Activated naive CD4-positive, alpha-beta T cell (primary cell): ENCODE measurements at places on chromosomes 6 and 20.

DNA sequence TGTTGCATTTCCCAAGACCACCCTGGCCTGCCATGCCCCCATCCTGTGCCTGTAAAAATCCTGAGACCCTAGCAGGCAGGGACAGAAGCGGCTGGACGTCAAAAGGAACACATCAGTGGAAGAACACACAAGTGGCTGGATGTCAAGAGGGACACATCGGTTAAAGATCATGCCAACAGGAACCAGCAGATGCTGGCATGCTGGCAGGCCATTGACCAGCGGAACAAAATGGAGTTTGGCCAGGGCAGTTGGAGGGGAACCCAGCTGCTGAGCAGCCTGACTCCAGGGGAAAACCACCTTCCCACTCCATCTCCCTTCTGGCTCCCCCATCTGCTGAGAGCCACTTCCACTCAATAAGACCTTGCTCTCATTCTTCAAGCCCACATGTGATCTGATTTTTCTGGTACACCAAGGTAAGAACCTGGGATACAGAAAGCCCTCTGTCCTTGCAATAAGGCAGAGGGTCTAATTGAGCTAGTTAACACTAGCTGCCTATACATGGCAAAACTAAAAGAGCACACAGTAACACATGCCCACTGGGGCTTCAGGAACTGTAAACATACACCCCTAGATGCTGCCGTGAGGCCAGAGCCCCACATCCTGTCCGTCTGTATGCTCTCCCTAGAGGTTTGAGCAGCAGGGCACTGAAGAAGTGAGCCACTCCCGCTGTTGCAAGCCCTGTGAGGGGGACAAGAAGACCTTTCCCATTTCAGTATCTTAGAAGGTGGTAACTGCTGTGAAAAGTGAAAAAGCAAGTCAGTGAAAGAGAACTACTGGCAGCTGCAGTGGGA, 4.2 kb upstream of the TSBP1 start:
- DNase-seq: no peak

DNA sequence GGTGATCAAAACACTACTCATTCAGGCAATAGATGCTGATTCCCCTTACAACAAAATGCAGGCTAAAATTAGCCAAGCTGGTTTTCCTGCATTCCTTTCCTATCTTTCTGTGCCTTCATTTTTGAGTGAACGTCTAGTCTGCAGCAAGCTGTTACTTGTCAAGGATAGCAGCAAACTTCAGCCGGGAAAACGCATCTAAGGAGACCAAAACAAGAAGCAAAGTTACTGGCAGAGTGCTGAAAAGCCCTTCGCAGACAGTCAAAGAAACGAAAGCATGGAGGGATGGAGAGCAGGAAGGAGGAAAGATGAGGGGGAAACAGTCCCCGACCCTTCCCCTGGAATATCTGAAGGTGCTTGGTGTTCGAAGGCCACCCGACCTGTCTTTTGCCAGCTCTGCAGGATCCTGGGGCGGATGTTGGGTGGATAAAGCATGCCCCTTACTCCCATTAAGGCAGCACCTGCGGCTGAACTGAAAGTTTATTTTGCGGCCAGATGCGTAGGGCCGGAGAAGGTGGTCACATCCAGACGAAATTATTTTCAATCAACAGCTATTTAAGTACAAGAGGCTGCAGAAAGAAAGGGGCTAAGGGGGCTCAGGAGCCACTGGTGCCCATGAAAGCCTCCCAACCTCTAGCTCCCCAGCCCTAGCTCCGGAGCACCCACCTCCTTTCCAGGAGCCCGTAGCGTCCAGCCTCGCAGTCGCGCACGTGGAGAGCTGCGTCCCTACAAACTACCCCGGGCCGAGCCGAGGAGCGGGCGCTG, 538 bp downstream of the FERMT1 start:
- no peak for DNase-seq

GRCh38 chr6:47083586-47084047, 41.5 kb upstream of the ADGRF1 start:
- DNase-seq: no peak

- no peak for DNase-seq
Observed at GRCh38 chr20:39045676-39046075, 83.5 kb downstream of the DHX35 start.

DNA sequence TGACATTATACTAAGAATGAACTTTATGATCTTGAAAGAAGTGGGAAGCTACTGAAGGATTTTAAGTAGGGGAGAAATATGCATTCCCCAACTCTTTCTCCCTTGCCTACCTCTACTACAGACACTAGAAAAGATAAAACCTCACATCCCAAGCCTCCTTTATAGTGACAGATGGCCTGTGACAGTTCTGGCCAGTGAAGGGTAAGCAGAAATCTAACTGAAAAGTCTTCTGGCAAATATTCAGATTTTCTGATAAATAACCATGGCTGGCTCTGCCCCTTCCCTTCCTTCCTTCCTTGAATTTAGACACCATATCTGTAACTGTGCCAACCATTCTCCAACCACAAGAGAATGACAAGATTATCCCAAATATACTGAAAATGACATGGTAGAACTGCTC, 10.2 kb upstream of the BEND6 start:
- no peak for DNase-seq

GRCh38 chr20:52240802-52241201, 49.2 kb upstream of the ZFP64 start:
- no peak for DNase-seq

GRCh38 chr6:107032051-107032450, 4.1 kb downstream of the MTRES1 start:
- DNase-seq: no peak

DNA sequence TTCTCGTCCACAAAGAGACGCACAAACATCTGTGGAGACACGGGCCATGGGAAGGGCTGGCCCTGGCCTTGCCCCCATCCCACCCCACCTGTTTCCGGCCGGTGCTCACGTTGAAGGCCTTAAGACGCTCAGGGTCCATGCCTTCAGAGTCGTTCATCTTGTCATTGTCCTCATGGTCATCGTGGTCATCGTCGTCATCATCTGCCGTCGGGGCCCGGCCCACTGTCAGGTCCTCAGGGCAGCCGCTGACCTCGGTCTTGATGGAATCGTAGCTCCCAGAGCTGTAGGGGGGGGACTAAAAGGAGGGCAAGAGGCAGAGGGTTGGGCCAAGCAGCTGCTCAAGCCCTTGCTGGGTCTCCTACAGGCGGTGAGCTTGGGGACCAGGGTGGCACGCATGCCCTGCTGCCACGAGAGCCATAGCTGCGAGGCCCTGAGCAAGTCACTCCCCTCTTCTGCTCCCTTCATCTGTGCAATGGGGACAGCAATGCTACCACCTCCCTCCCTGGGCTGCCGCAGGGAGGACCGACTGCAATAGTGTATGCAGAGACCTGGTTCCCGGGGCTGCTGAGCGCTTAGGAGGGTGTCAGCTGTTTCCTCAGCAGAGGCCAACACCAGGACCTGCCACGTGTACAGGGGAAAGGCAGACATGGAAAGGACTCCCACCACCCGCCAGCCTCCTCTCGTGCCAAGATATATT, 95.5 kb downstream of the ASXL1 start:
- no peak for DNase-seq

- DNase-seq: no peak
Observed at GRCh38 chr6:146968041-146968760, 236.0 kb upstream of the STXBP5 start.

GRCh38 chr6:112701201-112701600, 354.1 kb downstream of the RFPL4B start:
- no peak for DNase-seq

DNA sequence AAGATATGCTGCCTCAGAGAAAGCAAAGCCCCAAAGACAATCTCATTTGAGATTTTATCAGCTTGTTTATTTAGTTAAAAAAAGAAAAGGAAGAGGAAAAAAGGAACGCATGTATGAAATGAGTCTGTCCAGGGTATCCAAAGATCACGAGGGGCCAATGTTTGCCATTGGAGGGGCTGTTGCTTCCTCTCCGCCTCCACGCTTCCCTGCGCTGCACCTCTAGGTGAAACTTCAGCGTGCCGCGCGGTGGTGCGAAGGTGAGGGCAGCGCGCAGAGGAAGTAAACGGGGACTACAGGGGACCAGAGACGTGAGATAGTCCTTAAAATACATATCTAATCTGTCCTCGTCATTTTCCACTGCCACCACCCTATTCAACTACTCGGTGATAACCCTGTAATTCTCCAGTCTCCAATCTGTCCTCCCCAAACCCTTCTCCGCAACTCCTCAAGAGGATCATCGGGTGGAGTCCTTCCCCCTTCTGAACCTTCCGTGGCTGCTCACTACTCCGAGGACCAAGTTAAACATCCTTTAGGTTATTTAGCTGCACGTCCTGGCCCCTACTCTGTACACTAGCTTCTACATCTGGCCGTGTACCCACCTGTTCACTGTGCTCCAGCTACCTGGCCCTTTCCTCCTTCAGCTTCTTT, 1.1 kb upstream of the DCBLD1 start:
- DNase-seq: no peak

GRCh38 chr20:38386004-38386403, 39.7 kb downstream of the LBP start:
- no peak for DNase-seq

- peak; percentile 3 for DNase-seq
Observed at GRCh38 chr6:87742106-87742505, 40.1 kb upstream of the AKIRIN2 start.
